B cell (primary cell): ENCODE measurements at places on chromosomes 13 and 19. TPM values are rescaled to one million over a fixed set of nuclear protein-coding genes. Genes with fewer than 3 reads are reported as not detected.

DNA sequence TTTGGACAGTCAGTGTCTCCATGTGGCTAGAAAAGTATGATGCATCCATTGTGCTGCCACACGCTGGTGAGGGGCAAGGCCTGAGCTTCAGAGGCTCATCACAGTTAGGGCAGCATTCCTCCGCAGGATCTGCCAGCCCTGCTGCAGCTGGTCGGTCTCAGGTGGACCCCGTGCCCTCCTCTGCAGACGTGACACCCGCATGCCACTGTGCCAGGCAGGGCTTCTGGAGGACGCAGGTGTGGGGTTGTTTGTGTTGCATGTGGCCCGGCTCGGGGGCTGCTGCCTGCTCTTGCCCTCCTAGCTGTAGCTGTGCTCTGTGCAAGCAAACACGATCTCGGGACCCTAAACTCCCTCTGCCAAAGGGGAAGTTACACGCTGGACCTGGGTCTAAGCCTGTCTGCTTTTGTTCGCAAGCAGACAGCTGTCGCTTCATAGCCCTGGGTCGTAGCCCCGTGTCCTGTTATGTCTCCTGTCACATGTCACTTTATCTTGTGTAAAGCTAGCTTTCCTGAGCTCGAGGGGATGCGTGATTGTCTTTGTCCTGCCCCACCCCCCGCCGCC lies 45.3 kb downstream of the SLC7A9 start:
- DNase-seq: no peak
- H3K4me3 ChIP-seq: no peak overlapping the region
- H3K27ac ChIP-seq: no peak overlapping the region
- H3K36me3 ChIP-seq: no peaks in the 10 kb centered on the region
- no peaks in the 10 kb centered on the region for H3K4me1 ChIP-seq

DNA sequence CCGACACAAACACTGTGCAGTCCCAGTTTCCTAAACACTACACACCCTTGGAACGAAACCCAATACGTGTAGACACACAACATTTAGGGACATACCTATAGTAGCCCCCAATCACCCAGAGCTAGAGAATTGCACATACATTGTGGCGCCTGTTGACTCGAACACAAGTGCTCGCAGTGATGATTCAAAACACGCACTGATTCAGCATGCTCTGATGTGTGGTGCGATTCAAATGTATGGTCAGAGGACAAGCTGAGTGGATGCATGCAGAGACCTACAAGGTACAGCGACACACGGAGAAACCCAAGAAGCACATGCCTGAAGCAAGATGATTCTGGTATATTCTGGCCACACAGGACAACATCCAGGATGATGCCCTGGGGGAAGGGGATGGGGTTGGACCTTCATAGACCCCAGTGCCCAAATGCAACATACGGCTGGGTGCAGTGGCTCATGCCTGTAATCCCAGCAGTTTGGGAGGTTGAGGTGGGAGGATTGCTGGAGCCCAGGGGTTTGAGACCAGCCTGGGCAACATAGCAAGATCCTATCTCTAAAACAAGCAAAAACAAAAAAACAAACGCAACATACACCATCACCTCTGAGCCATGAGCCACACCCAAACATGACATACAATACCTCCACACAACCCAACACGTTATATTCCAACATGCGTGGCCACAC lies 997 bp upstream of the KCNN4 start:
- H3K36me3 ChIP-seq: no peaks in the 10 kb centered on the region
- no peaks in the 10 kb centered on the region for H3K27me3 ChIP-seq
- peak overlapping the region; percentile 85 for H3K27ac ChIP-seq
- H3K4me3 ChIP-seq: peak overlapping the region; percentile 66
- peaks cover 66% of the 10 kb centered on the region for H3K4me1 ChIP-seq

- H3K4me1 ChIP-seq: no peaks in the 10 kb centered on the region
Observed at GRCh38 chr13:93984876-93985275, 494.6 kb downstream of the DCT start.

DNA sequence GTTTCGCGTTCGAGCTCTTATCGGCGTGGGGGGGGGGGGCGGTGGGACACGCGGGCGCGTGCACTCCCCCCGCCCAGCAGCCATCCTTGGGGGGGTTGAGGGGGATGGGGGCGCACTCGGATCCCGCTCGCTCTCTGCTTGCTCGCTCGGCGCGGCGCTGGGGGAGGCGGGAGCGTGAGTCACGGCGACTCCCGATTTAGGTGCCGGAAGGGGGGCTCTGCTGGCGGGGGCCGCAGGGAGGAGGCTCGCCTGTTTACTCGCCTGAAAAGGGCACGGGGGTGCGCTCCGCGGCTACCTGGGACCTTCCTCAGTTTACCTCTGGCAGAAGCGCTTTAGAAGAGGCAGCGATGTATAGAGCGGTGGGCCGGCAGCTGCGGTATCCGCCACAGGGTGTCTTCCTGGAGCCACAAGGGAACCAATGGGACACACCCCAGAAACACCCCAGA lies 1.1 kb upstream of the PDE4A start:
- H3K4me3 ChIP-seq: no peak overlapping the region
- no peak for DNase-seq
- no peaks in the 10 kb centered on the region for H3K27me3 ChIP-seq

- H3K27ac ChIP-seq: no peak overlapping the region
- H3K4me3 ChIP-seq: no peak overlapping the region
- no peaks in the 10 kb centered on the region for H3K36me3 ChIP-seq
- DNase-seq: no peak
- H3K27me3 ChIP-seq: no peaks in the 10 kb centered on the region
- peaks cover 77% of the 10 kb centered on the region for H3K4me1 ChIP-seq
Observed at GRCh38 chr13:98486412-98486811, 90.5 kb downstream of the STK24 start.

DNA sequence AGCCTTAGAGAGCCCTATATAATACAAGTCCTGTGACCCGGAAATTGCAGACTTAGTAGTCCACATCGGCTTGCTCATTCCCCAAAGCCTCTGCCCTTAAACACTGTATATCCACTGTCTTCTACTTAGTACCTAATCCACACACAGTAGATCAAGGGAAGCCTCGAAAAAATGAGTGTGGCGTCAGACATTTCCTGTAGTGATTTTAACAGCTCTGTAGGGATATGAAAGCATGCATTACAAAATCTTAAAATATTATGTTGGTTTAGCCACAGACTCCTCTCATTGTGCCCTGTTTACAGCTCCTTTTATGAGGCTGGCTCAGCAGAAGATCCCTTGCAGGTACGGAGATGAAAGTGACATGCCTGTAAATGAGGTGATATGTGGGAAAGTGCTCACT lies 416.3 kb downstream of the LIG4 start:
- H3K27ac ChIP-seq: no peak overlapping the region
- no peaks in the 10 kb centered on the region for H3K4me1 ChIP-seq
- H3K27me3 ChIP-seq: no peaks in the 10 kb centered on the region
- no peaks in the 10 kb centered on the region for H3K36me3 ChIP-seq

Gene KCTD15
- total RNA-seq: 0.54 and 0.80 TPM in 2 replicates
